ENCODE measurements at places on chromosomes 6 and 20.

GRCh38 chr20:24782801-24783630 lies 166.1 kb upstream of the CST7 start:
- no peak for DNase-seq

DNA sequence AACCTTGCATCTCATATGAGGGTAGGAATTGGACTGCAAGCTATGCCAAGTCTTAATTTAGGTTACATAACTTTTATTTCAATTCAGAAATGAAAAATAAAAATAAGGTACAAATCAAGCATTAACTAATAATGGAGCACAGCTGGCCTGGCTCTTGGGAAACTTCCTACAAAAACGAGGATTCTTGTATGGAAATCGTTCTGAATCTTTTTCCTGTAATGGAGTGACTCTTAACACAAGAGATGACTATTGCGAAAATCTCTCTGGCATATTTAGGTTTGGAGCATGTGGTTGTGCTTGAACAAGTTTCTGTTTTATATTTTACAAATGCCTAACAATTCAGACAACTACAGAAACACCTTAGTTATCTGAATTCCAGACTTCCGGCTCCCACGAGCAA lies 34.0 kb upstream of the PI16 start:
- DNase-seq = no peak

DNA sequence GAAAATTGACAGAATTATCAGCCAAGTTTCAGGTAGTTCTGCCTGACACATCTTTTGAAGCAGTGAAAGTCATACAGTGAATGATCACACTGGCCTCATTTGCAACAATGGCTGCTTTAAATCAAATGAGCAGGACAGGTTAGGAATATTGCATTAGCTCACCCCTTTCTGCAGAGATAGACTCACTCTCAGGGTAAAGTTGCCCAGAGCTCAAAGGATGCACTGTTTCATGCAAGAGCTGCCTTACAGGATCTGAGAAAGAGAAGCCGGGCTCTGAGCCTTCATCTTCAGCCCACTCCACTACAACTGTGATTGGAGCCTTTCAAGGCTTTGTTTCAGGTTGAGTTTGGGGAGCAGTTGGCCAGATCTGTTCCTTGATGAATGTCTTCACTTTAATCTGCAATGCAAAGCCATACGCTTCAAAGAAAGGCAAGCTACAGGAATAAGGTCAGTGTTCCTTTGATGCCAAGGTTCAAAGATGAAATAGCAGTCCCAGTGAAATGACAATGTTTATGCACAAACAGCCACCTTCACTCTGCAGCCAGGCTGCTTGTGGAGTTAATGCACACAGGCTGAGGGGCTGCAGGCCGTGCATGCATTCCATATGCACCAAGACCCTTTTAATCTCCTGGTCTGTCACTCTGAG lies 90.9 kb upstream of the ISM1 start:
- no peak for DNase-seq

DNA sequence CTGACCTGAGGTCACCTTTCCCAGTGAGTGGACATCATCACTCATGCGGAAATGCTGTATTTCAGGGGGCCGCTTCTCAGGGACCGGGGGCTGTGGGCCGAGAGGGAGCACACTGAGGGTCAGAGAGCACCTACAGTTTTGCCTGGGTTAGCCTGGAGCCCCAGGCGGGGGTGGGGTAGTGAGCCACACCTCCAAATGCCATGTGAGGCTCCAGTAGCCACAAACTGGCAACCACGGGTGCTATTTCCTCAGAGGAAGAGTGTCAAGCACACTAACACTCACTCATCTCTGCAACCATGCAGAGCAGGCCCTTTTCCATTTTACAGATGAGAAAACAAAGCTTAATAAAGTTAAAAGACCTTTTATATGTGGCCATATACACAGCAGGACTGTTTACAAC lies 4.7 kb downstream of the EHMT2 start:
- no peak for DNase-seq

DNA sequence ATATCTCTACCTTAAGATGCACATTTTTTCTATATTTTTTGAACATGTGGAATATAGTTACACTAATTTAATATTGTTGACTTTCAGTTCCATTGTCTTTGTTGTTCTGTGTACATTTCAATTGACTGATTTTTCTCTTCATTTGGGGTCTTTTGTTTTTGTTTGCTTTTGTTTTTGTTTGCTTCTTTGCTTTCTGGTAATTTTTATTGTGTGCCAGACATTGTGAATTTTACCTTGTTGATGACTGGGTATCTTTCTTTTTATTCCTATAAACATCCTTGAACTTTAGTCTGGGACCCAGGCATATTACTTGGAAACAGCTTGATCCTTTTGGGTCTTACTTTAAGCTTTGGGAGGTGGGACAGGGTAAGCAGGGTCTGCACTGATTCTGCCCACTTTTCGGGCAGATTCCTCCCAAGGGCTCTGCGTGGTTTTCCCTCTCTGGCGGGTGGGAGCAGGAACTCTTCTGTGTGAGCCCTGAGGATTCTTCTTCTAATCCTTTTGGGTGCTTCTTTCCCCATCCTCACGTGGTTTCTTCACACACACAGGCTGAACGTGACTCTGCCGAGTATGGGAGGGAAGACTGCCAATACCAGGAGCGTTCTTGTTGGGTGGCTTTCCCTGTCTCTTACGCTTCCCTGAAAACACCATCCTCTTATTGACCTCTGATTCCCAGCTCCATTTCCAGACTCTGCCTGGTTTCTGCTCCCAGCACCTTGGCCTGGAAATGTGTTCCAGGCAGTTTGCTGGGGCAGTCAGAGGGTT lies 200.5 kb downstream of the ARID1B start:
- DNase-seq = no peak

- DNase-seq = no peak
Observed at GRCh38 chr6:25012657-25013056, 76.9 kb upstream of the RIPOR2 start.

DNA sequence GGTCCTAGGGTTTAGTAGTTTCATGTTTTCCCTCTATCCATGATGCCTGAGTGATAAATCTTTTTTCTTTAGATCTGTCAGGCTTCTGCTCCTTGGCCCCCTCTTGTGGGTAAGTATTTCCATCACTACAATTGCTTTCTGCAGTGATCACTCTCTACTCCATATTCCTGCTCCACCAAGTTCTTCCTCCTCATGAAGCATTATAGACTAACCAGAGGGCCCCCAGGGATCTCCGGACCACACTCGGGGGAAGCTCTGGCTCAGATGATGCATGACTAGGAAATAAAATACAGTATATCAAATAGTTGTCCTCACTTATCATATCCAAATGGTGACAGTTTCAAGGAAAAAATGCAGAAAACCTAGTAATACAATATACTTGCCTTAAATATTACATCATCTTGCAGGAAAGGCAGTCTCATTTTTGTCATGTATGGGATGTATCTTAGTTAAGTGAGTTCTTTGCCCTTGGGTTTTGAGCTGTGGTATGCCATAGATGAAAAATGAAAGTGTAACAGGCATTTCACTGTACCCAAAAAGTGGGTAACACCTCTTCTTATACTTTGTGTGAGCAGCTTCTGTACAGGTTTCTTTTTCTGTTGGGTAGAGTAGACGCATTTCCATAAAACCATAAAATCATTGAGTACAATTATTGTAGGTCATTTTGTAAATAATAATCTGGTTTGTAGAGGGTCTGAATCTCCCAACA lies 200.9 kb upstream of the EYA4 start:
- DNase-seq = no peak

GRCh38 chr6:1536526-1537429 lies 72.9 kb upstream of the FOXC1 start:
- no peak for DNase-seq

- no peak for DNase-seq
Observed at GRCh38 chr20:10648651-10649050, 25.1 kb downstream of the JAG1 start.

DNA sequence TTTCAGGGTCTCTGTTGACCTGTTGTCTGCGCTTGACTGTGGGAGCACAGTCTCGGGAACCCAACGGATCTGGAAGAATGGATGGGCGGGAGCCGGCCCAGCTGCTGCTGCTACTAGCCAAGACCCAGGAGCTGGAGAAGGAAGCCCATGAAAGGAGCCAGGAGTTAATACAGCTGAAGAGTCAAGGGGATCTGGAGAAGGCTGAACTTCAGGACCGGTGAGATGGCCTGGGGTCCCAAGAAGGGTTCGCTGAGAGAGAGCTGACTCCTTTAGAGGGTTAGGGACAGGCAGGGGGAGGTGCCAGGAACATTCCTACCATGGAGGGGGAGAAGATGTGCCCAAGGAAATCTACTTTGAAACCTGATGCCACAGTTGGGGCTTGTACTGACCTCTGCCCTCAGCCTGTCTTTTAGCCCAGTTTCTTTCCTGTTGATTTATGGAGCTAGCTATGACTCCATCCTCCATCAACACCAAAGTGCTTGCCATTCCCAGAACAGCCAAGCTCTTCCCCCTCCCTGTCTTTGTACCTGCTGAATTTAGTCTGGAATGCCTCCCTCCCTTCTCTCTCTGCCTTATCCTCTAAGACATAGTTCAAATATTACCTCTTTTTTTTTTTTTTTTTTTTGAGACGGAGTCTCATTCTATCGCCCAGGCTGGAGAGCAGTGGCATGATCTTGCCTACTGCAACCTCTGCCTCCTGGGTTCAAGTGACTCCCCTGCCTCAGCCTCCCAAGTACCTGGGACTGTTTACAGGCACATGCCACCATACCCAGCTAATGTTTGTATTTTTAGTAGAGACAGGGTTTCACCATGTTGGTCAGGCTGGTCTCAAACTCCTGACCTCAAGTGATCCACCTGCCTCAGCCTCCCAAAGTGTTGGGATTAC lies 12.2 kb downstream of the CEP250 start:
- no peak for DNase-seq

DNA sequence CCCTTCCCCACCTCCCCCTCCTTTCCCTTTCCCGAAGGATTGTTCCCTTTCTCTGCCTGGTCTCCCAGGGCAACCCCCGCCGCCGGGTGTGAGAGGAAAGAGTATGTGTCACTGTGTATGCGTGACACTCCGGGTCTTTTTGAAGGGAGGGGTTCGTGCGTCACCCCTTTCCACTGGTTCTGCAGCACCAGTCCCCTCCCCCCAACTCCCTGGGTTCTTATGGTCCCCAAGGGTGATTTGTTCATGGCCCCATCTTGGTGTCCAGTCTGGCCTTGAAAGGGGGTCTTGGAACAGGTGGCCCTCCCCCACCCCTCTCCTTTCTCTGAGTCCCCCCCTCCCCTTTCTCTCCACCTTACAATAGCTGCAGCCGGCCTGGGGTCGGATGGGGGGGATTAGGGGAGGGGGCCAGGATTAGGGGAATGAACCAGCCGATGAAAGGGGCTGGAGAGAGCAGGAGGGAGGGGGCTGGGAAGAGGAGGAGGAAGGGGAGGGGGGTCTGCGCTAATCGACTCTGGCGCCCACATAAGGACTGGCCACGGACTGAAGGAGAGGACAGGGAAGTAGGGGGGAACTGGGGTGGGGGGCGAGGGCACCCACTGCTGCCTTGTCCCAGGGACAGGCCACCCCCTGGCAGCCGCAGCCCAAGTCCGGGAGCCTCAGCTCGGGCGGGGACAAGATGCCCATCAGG lies 1.3 kb upstream of the RING1 start:
- DNase-seq = no peak

DNA sequence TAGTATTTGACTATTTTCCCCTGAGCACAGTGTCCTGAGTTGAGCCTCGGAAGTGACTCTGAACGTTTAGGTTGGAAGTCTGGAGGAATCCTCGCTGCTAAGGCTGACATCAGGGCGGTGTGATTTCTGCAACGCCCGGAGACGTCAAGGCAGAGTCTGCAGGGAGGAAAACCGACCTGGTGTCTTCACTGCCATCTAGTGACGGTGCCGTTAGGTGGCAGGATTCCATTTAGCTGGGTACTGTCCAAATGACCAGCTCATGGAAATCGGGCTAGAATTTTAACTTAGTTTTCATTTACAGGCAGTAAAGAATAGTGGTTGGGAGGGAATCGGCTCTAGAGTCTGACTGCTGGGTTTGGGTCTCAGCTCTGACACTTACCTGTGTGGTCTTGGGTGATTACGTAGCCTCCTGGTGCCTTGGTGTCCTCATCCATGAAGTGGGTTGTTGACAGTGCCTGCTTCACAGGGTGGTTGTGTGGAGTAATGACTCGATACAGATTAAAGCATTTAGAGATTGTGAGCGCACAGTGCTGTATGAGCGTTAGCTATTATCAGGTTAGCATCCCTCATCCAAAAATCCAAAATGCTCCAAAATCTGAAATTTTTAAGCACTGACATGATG lies 35.0 kb downstream of the FOXF2 start:
- DNase-seq = no peak

DNA sequence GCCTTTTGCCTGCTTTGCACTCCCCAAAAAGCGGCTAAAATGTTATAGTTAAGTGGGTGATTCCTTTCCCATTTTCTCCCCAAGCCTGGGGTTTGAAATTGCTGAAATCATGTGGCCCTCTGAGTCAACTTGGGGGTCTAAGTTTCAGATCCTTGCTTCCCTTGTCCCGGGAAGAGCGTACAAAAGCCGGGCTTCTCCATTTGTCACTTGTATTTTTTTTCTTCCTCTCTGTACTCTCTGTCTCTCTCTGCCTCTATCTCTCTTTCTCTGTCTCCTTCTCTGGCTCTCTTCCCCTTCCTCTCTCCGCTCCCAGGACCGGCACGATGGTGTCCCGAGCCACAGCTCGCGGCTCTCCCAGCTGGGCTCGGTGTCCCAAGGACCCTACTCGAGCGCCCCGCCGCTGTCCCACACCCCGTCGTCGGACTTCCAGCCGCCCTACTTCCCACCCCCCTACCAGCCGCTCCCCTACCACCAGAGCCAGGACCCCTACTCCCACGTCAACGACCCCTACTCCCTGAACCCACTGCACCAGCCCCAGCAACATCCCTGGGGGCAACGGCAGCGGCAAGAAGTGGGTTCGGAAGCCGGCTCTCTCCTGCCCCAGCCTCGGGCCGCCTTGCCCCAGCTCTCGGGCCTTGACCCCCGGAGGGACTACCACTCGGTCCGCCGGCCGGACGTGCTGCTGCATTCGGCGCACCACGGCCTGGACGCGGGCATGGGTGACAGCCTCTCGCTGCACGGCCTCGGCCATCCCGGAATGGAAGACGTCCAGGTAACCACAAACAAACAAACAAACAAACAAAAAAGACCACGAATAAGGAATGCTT lies 4.6 kb downstream of the TFAP2B start:
- no peak for DNase-seq

DNA sequence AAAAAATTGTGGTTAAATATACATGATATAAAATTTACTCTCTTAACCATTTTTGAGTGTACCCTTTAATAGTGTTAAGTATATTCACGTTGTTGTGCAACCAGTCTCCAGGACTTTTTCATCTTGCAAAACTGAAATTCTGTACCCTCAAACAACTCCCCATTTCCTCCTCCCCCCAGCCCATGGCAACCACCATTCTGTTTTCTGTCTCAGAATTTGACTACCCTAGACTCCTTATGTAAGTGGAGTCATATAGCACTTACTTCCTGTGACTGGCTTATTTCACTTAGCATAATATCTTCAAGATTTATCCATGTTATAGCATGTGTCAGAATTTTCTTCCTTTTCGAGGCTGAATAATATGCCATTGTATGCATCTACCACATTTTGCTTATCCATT lies 5.1 kb downstream of the VPS16 start:
- no peak for DNase-seq

Data from activated effector memory CD4-positive, alpha-beta T cell treated with Interleukin-2 at 50 U/mL for 16 hours (primary cell).